ENCODE measurements at places on chromosomes 2 and 18.

DNA sequence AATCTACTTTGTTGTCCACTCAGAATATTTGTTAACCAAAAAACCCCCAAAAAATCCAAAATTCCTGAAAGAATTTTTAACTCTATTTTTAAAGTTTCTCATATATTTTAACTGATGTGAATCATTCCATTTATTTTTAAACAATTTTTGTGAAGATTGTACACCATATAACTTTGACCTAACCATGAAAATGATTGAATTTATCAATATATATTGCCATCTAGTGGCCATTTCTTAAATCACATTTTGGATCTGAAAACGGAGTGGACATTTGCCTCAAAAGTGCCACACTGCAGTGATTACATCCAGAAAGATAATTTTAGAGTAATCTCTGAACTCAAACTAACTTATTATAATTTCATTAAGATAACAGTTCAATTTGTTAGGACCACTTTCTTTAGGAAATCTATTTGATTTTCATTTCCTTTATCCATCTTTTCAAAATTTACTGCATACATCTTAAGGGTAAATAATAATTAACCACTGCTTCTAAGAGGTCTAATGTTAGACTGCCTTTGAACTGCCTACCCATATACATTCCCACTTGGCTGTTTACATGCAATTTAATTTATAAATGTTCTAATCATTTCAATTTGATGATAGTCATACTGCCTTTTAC, 71.1 kb downstream of the DSC3 start:
- no peak for DNase-seq

- no peak for DNase-seq
These were observed 166.5 kb upstream of the NCK2 start for GRCh38 chr2:105578166-105578565.

DNA sequence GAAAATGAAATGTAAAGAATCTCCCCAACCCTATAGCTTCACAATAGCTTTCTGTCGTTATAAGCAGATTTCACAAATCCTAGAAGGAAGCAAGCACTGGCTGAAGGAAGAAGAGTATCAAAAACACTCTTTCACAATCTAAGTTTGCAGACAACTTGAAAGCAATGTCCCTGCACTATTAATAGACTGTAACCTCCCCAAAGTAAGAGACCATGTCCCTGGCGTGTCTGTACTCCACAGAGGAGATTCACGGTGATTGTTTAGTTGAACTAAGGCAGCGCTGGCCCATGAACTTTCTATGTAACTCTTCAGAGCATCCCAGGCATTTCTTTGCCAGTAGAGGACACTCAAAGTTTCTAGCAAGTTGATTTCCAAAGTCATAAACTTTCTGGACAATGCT, 128.0 kb upstream of the HNRNPA3 start:
- no peak for DNase-seq

- DNase-seq: no peak
These were observed 112.2 kb upstream of the EPAS1 start for GRCh38 chr2:46184794-46185583.

- DNase-seq: peak; percentile 80
These were observed 104.8 kb upstream of the FN1 start for GRCh38 chr2:215540658-215541057.

DNA sequence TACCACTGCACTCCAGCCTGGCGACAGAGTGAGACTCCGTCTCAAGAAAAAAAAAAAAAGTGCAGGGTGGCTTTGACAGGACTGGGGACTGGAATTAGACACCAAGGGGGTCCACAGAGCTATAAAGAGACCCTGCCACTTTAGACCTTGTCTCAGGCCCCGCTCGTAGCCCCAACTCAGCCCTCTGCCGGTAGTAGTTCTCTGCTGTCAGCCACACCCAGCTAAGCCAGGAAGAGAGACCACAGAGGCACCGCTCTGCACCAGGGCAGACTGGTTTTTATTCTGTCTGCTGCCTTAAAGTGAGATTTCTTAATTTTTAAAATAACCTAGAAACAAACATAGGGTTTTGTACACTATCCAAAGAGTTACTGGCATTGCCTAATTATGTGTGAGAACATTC, 66.0 kb downstream of the STEAP3 start:
- DNase-seq: no peak

GRCh38 chr2:150211164-150211631, 276.3 kb downstream of the RND3 start:
- no peak for DNase-seq

- DNase-seq: no peak
These were observed 35.7 kb upstream of the RAB1A start for GRCh38 chr2:65165558-65165957.

- DNase-seq: peak; percentile 5
These were observed 9.8 kb downstream of the MYOM1 start for GRCh38 chr18:3209859-3210569.

GRCh38 chr18:22504251-22505030, 86.7 kb upstream of the CTAGE1 start:
- peak; percentile 52 for DNase-seq

DNA sequence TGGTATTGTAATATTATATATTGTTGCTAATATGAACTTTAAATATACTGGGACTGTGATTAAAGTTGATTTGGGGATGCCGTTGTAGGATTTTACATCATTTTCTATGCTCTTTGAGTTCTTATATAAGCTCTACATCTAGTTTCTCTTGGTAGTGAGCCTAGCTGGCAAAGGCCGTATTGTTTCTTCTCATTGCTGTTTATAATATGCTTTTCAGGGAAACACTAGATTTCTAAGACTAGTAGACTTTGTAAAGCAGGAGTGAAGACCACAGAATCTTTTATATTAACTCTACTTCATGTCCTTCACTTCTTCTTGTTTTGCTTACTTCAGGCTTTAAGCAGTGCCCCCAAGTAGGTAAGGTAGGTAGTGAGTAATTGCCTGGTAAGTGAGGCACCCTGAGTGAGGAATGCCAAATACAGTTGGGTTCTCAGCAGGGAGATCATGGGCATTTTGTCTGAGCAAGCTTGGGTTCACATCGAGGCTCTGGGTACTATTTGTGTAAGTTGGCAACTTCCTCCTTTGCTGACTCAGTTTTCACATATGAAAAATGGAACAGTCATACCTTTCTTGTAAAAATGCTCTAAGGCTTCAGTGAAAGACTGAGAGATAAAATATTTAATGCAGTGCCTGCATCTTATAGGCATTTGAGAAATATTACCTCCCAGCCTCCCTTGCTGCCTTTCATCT, 96.4 kb downstream of the RNF144A start:
- DNase-seq: peak; percentile 19

- DNase-seq: no peak
These were observed 387.8 kb downstream of the CDH7 start for GRCh38 chr18:66138642-66139041.

GRCh38 chr2:171965661-171966060, 34.1 kb upstream of the METAP1D start:
- DNase-seq: no peak

GRCh38 chr2:124778076-124778475, 753.0 kb downstream of the CNTNAP5 start:
- DNase-seq: no peak

- DNase-seq: peak; percentile 9
These were observed 83.0 kb downstream of the TSHZ1 start for GRCh38 chr18:75293591-75293990.

DNA sequence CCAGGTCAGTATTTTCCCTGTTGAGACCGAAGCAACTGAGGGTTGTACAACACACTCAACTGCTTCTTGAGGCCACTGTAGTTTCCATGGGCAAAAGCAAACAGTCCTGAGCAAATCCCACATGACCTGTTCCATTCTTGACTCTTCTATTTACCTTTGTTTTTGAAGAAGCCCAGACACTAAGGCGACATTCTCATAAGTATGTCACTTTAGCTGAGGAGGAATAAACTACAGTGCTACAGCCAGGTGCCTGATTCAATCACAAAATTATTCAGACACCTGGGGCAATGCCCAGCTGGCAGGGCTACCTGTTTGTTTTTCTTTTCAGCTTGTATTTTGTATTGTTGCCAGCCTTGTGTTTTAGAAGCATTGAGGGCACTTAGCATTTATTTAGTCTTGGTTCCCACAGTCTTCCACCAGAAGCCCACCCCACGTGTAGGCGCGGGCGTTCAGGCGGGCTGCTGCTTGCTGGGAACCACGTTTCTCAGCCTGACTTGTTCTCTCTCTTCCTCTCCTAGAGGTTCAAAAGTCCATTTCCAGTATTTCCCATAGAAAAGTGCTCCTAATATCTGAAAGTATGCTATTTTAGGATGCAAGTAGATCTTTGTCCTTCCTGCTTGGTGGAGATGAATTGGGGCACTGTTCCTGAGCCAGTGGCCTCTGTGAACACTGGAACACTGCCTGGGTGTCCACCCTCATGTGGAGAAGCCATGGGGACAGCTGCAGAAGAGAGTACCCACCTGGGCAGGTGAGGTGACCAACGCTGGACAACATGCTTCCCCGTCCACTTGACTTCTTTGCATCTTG, 99.0 kb upstream of the COPS8 start:
- DNase-seq: no peak

- DNase-seq: peak; percentile 70
These were observed 142.9 kb upstream of the SMAD2 start for GRCh38 chr18:48073211-48073930.

DNA sequence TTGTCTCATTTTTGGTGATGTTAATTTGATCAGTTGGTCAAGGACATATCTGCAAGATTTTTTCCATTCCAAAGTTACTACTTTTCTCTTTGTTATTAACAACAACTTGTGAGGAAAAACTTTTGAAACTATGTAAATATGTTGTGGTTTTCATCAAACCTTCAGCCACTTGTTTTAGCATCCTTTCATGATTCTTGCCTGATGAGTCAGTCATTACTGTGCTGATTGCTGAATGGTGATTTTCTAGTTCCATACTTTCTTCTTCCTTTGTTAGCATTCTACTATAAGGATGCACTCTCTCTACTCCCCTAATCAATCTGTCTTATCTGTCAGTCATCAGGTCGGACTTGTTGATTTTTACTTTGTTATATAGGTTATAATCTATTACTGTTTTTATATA, 10.9 kb downstream of the TMEM87B start:
- DNase-seq: peak; percentile 45

GRCh38 chr2:96816836-96817702, 1.0 kb downstream of the CNNM3 start:
- DNase-seq: peak; percentile 20

GRCh38 chr18:54805571-54806334, 22.5 kb upstream of the RAB27B start:
- DNase-seq: peak; percentile 84

DNA sequence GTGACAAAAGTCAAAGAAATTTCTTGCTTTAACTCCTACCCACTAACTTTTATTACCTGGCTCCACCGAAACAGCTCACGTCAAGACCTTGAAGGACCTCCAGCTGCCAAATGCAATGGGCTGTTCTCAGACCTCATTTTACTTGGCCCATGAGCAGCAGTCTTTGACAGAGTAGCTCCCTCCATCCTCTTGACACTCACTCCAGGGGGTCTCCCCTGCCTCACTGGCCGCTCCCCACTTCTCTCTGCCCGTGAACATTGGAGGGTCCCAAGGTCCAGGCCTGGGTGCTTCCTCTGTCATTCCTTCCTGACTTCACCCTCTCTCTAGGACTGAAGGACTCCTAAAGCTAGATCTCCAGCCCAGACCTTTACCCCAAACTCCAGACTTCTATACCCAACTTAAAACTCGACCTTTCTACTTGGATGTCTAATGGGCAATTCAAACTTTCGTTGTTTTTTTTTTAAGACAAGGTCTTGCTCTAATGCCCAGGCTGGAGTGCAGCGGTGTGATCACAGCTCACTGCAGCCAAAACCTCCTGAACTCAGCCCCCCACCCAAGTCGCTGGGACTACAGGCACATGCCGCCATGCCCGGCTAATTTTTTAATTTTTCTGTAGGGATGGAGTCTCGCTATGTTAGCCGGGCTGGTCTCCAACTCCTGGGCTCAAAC, 92.9 kb upstream of the ST3GAL5 start:
- DNase-seq: no peak

- no peak for DNase-seq
These were observed 306.5 kb downstream of the PIEZO2 start for GRCh38 chr18:10842861-10843260.
